ENCODE measurements at places on chromosomes 6 and 20. TPM values are rescaled to one million over a fixed set of nuclear protein-coding genes. Genes with fewer than 3 reads are reported as not detected.

GRCh38 chr6:25851961-25852360 is 20.1 kb upstream of the SLC17A1 start:
- DNase-seq: no peak

The EEF1A2 gene
- total RNA-seq: 163 TPM

The IL17F gene
- total RNA-seq: not detected

DNA sequence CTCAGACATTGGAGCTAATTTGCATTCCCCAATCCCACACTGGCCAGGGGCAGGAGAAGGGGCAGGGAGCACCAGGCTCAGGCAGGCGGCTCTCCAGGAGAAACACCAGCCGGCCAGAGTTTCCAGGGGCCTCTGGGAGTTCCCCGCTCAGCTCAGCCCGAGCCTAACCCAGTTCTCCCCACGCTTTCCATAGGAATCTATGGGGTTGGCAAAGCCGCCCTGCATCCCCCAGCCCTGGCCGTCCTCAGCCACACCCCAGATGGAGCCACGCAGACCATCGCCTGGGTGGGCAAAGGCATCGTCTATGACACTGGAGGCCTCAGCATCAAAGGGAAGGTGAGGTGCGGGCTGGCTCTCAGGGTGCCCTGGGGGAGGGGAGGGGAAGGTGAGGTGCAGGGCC is 8.2 kb downstream of the NPEPL1 start:
- DNase-seq: no peak

The B4GALT5 gene
- 77.6 TPM for total RNA-seq

DNA sequence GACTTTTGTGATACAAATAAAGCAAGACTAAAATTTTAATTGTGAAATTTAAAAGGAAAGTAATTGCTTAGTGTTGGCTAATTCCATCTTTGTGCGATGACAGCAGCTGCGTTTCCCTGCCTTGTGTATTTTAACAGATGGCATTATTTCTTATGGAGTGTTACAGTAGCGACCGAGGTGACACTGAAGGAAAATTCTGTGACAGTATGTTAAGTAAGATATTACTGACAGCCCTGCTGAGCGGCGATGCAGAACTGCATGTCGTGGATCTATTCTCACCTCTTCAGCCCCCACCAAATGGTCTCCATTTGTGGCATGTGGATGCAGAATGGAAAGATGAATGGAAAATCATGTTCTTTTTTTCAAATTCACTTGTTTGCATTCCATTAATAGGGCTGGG is 289.4 kb downstream of the RNF144B start:
- no peak for DNase-seq

DNA sequence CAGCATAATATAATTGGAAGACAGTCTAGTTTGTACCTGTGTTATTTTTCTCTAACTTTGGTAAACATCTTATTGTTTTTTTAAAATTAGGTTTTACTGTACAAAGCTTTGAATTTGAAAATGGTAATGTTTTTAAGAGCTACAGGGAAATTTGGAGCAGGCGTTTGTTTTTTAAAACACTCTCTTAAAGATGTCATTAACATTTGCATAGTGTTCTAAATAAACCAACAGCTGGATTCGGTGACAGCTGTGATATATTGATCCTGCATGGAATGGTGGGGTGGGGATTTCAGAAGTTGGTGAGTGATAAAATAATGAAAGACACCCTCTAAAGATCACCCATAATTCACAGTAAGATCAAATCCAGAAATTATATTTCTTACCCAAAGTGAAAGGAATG is 97.9 kb upstream of the PRL start:
- DNase-seq: no peak

The EMILIN3 gene
- total RNA-seq: 2.2 TPM

GRCh38 chr6:144621332-144621731 is 336.2 kb downstream of the UTRN start:
- DNase-seq: no peak

The PHF3 gene
- total RNA-seq: 46.2 TPM

GRCh38 chr6:42406306-42407280 is 45.1 kb downstream of the TRERF1 start:
- DNase-seq: no peak

Data from adrenal gland (tissue), 19 donors.